ENCODE measurements at places on chromosomes 3 and 15.

DNA sequence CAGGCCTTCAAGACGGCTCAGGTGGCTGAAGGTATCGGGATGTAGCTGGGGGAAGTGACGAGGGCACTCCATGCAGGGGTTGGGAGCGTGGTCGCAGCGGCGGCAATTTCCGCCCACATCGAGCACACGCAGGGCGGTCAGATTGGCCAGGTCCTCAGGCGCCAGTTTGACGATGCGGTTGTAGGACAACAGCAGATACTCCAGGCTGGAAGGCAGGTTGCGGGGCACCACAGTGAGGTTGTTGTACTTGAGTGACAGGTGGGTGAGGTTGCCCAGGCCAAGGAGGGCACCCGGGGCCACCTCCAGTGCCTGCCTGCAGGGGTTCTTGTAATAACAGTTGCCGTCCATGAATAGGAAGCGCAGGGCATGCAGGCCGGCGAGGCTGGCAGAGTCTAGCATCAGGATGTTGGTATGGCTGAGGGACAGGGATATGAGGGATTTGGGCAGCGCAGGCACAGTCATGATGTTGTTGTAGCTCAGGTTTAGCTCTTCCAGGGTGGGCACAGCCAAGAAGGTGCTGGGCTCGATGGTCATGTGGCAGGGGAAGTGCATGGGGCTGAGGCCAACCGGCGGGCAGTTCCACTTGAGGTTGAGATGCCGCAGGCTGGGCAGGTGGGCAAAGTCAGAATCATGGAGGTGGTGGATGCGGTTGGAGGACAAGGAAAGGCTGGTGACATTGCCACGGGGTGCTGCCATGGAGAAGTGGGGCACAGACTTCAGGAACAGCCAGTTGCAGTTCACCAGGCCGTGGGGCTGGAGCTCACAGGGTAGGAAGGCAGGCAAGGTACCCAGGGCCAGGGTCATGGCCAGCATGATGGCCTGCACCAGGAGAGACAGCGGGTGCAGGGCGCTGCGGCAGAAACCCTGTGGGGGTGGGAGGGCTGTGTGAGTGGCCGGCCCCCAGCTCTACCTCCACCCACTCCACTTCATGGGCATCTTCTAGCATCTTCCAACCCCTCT is 1.7 kb downstream of the TLR9 start:
- no peak for DNase-seq

- DNase-seq, result no peak
Measured at GRCh38 chr3:189570916-189571315, 60.3 kb upstream of the TP63 start.

- no peak for DNase-seq
Measured at GRCh38 chr15:70812827-70813364, 41.1 kb downstream of the LARP6 start.

DNA sequence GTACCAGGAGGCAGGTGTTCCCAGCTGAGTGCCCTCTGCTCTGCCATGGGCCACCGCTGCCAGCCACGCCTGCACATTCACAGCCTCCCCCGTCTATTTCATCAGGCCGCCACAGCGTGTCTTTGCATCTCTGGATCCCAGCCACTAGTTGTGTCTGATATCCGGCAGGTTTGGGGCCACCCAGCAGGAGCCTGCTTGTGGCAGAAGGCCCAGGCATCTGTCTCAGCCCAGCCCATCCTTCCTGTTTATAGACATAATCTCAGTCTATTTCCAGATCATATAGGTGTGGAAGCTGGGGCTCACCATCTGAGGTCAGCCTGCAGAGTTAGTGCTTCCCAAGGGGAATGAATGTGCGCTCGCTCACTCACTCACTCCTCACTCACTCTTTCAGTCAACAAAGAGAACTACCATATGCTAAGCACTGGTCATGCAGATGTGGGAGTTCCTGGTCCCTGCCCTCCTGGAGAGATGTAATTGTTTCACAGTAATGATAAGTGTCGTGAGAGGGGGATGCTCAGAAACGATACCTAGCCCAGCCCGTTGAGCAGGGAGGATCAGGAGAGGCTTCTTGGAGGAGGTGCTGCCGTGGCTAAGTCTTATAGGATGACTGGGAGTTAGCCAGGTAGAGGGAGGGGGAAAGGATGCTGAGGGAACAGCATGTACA is 60.6 kb downstream of the FGD5 start:
- peak; percentile 70 for DNase-seq

DNA sequence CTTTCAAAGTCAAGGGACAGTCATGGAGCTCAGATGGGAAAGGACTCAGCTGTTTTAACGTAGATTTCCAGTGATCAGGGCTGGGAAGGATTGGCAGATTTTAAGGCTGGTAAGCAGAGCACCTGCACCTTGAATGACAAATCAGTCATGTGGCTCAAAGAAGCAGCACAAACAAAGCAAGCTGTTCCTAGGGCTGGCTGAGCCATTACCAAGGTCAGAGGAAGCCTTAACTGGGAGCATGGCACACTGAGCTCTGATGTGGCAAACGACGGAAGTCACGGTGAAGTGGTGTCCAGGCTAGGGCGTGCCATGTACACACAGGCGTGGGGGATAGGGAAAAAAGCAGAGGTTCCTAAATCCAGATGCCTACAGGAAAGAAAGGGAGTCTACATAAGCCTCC is 84.6 kb upstream of the PFN2 start:
- no peak for DNase-seq

GRCh38 chr3:15290736-15291135 is 41.6 kb downstream of the SH3BP5 start:
- no peak for DNase-seq

GRCh38 chr15:66565741-66566144 is at the start of gene LCTL:
LCTL (minus strand) TSS chr15:66565998; CDS start chr15:66565365, 633 bp downstream.
- DNase-seq, result no peak

DNA sequence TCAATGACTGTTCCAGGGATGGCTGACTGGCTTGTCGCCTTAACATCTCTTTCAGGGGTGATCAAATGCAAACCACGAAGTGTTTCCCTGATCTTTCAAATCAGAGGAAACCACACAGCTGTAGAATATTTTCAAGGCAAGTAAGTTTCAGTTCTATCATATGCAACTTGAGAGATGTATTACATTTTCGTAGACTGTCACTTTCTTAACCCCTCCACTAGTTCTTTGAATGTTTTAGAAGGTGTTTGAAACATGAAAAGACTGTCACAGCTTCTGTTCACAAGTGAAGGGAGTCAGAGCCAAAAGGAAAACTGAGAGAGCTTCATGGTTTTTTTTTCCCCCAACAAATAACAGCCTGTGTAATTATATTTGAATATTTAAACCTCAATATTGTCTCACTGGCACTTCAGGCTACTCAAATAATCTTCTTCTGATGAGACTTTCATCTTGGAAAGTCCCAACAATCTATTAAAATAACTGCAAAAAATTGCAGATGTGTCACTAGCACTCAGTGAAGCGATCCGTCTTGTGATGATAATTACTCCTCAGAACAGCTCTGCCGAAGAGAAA is 25.9 kb upstream of the CAPN7 start:
- DNase-seq, result no peak

- no peak for DNase-seq
Measured at GRCh38 chr3:133588784-133589465, 15.4 kb downstream of the CDV3 start.

Measured in activated effector memory CD4-positive, alpha-beta T cell treated with anti-CD3 and anti-CD28 coated beads, Interleukin-2, amount 50 U/mL, for 16 hours (primary cell).